Fibroblast of lung (primary cell): ENCODE measurements at places on chromosomes 12 and 14. TPM values are rescaled to one million over a fixed set of nuclear protein-coding genes. Genes with fewer than 3 reads are reported as not detected.

Gene STON2
- total RNA-seq: 34.9 and 52.5 TPM in 2 replicates

GRCh38 chr14:39318574-39318973 lies 84.9 kb downstream of the MIA2 start:
- no peak overlapping the region for H3K4me3 ChIP-seq
- no peak for DNase-seq
- H3K27me3 ChIP-seq: no peaks in the 10 kb centered on the region
- no peaks in the 10 kb centered on the region for H3K4me1 ChIP-seq
- no peaks in the 10 kb centered on the region for H3K36me3 ChIP-seq
- no peak overlapping the region for H3K27ac ChIP-seq

DNA sequence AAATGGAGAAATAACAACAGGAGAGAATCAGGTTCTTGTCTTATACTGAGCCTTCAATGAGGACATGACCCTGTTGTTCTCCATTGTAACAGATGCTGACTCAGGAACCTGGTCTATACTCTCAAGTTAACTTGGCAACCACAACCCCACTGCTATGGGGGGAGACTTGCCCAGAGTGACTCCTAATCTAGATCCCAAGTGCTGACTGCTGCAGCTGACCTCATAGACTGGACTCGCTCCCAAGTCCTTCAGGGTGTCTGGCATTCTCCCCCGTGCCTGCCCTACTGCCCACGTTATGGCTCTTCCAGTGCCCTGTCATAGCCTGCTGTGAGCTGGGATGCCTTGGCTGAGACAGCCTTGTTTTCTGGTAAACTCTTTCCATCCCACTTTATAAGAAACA lies 37.1 kb downstream of the NID2 start:
- H3K27ac ChIP-seq: peak overlapping the region; percentile 70
- peaks cover 31% of the 10 kb centered on the region for H3K4me1 ChIP-seq
- H3K36me3 ChIP-seq: peaks cover 20% of the 10 kb centered on the region
- H3K4me3 ChIP-seq: no peak overlapping the region
- no peaks in the 10 kb centered on the region for H3K27me3 ChIP-seq

DNA sequence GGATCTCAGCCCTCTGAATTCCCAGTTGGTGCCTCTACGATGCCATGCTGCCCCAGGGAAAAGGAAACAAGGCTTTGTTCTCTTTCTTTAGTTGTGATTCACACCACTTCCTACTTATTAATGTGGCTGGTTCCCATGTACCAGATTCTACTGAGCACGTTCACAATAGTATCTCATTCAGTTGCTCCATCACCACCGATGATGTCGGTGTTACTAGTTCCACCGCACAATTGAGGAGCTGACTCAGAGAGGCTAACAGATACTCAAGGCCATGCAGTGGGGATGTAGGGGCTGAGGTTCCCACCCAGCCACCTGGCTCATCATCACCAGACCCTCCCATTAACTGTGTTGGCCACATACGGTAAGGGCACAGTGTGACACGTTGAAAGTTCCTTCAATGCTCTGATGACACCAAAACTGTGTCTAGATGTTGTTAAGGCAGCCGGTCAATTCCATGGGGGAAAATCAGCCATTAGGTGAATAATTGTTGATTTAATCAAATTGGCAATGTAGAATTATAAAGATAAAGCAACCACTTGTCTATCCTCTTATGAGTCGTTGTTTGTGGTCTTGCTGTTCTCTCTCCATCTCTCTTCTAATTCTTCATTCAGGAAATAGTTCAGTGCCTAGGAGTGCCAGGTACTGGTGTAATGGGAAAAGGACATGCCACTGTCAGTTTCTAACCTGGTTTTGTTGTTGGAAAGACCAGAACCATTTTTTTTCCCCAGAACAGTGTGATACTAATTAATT lies 244.2 kb upstream of the CRY1 start:
- DNase-seq: no peak
- H3K36me3 ChIP-seq: no peaks in the 10 kb centered on the region
- H3K4me1 ChIP-seq: no peaks in the 10 kb centered on the region
- no peaks in the 10 kb centered on the region for H3K27me3 ChIP-seq

DNA sequence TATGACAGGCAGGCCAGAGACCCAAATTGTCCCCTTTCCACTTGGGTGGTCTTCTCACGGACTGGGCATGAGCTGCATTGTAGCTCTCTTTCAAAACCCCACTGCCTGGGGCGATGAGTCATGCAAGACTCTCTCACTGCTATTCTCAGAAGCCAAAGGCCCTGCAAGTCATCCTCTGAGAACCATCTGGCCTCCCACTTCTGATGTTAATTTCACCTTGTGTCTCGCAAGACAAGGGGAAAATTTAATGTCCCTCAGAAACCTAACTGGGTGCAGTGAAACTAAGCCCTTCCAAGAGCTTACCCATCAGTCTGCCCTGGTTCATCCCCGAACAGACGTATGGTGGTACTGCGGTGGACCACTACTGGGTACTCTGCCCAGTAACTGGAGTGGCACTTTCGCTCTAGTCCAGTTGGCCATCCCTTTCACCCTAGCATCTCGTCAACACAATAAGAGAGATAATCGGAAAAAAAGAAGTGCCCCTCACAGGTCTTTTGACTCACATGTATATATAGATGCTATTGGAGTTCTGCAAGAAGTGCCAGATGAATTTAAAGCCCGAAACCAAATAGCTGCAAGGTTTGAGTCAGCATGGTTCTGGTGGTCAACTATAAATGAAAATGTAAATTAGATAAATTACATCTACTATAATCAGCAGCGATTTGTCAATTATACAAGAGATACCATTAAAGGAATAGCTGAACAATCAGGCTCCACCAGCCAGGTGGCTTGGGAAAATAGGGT lies 31.3 kb upstream of the LALBA start:
- no peaks in the 10 kb centered on the region for H3K27me3 ChIP-seq
- no peaks in the 10 kb centered on the region for H3K36me3 ChIP-seq
- no peaks in the 10 kb centered on the region for H3K4me1 ChIP-seq

GRCh38 chr14:73372529-73372928 lies 85.8 kb downstream of the NUMB start:
- no peak overlapping the region for H3K4me3 ChIP-seq
- H3K4me1 ChIP-seq: no peaks in the 10 kb centered on the region
- H3K36me3 ChIP-seq: no peaks in the 10 kb centered on the region
- no peaks in the 10 kb centered on the region for H3K27me3 ChIP-seq

Gene GMFB
- total RNA-seq: 85.3 and 85.5 TPM in 2 replicates

Gene AQP6
- under 0.01 and 0.17 TPM in 2 replicates for total RNA-seq

- H3K27me3 ChIP-seq: no peaks in the 10 kb centered on the region
- no peak overlapping the region for H3K4me3 ChIP-seq
These were observed 22.7 kb downstream of the POLE start for GRCh38 chr12:132664206-132665148.

- H3K4me3 ChIP-seq: no peak overlapping the region
- DNase-seq: no peak
- H3K36me3 ChIP-seq: no peaks in the 10 kb centered on the region
- no peaks in the 10 kb centered on the region for H3K27me3 ChIP-seq
These were observed 13.1 kb upstream of the ABCD2 start for GRCh38 chr12:39632670-39633069.

DNA sequence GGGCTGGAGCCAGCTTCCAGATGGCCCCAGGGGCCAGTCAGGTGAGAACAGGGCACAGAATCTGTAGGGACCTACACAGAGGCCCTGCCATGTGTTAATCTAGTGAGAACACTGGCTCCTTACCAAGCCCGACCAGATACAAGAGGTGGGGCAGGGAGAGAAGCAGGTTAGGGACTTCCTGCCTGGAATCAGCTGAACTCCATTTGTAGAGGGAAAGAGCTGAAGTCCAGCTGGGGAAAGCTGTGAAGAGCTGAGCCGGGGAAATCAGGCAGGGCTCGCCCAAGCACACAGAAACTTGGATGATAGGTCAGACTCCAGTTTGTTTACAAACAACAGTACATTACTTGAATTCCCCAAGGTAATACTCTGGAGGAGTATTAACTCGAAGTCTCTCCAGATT lies 46.7 kb downstream of the PTGER2 start:
- H3K27ac ChIP-seq: no peak overlapping the region
- H3K27me3 ChIP-seq: no peaks in the 10 kb centered on the region
- H3K36me3 ChIP-seq: no peaks in the 10 kb centered on the region
- peaks cover 11% of the 10 kb centered on the region for H3K4me1 ChIP-seq
- DNase-seq: no peak

GRCh38 chr14:37587881-37588666 lies 7.0 kb downstream of the FOXA1 start:
- no peaks in the 10 kb centered on the region for H3K36me3 ChIP-seq
- H3K27me3 ChIP-seq: peaks cover 91% of the 10 kb centered on the region
- H3K4me1 ChIP-seq: no peaks in the 10 kb centered on the region
- DNase-seq: no peak

DNA sequence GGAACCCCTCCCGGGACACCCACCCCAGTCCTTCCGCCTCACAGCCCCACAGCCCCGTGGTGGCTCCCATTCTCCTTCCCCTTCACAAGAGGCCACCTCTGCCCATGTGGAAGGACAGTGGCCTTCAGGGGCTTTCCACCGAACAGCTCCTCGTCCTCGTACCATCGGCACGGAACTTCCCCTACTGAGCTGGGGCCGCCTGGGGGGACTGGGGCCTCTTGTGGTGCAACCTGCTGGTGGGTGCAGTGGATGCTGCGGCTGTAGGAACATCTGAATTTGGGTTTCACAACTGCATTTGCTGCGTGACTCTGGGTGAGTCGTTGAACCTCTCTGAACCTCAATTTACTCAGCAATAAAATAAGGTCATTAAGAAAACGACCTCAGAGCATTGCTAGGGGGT lies 50.9 kb downstream of the RFLNA start:
- no peak for DNase-seq
- H3K27me3 ChIP-seq: no peaks in the 10 kb centered on the region
- no peak overlapping the region for H3K4me3 ChIP-seq

Gene TRPV4
- total RNA-seq: 0.51 and 0.66 TPM in 2 replicates

GRCh38 chr12:69342421-69342820 lies 5.8 kb upstream of the LYZ start:
- DNase-seq: no peak
- no peak overlapping the region for H3K4me3 ChIP-seq
- no peaks in the 10 kb centered on the region for H3K36me3 ChIP-seq
- peaks cover 11% of the 10 kb centered on the region for H3K27me3 ChIP-seq

DNA sequence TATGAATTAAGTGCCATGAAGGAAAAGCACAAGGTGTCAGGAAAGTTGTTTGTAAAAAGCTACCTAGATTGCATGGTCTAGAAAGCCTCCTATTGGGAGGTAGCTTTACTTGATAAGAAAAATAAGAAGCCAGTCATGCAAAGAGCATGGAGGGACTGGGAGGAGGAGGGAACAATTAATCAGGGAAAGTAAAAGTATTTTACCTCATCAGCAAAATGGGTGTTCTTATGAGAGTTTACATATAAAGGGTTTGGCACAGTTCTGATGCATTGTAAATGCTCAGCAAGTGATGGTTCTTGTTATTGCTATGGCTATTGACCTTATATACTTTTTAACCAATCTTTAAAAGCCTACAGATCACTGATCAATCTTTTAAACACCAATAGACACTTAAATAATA lies 17.0 kb upstream of the TSPAN8 start:
- no peaks in the 10 kb centered on the region for H3K27me3 ChIP-seq
- no peak overlapping the region for H3K27ac ChIP-seq
- no peaks in the 10 kb centered on the region for H3K4me1 ChIP-seq
- no peaks in the 10 kb centered on the region for H3K36me3 ChIP-seq
- DNase-seq: no peak

Gene FRMD6
- 157 and 200 TPM in 2 replicates for total RNA-seq

Gene CLEC1A
- not detected in 2 replicates for total RNA-seq

DNA sequence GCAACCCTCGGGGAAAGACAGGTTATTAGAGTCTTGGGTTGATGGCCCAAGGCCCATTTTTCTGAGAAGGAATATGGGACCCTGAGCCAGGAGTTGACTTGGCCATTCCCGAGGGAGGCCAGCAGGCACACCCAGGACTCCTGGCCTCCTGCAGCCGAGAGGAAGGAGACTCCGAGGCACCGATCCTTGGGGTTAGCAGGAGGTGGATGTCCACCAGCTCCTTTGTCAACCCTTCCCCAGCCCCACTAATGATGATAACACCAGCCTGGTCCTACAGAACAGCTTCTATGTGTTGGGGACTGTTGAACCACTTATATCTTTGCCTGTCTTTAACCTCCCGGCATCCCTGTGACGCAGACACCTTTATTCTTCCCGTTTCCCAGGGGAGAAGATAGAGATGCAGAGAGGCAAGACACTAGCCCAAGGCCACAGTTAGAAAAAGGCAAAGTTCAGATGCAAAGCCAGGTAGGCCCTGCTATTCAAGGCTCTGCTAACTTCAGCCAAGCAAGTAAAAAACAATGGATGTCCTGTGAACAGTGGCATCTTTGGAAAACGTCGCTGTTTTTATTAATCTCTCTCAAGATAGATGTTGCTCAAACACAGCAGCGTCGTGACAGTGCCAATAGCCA lies 767.3 kb upstream of the TBX3 start:
- no peak overlapping the region for H3K27ac ChIP-seq
- H3K27me3 ChIP-seq: no peaks in the 10 kb centered on the region
- no peaks in the 10 kb centered on the region for H3K36me3 ChIP-seq
- no peak for DNase-seq
- no peaks in the 10 kb centered on the region for H3K4me1 ChIP-seq

- no peak overlapping the region for H3K4me3 ChIP-seq
- H3K4me1 ChIP-seq: no peaks in the 10 kb centered on the region
- H3K27me3 ChIP-seq: no peaks in the 10 kb centered on the region
- no peaks in the 10 kb centered on the region for H3K36me3 ChIP-seq
- no peak overlapping the region for H3K27ac ChIP-seq
These were observed 455.3 kb downstream of the NPAS3 start for GRCh38 chr14:33393895-33394368.

DNA sequence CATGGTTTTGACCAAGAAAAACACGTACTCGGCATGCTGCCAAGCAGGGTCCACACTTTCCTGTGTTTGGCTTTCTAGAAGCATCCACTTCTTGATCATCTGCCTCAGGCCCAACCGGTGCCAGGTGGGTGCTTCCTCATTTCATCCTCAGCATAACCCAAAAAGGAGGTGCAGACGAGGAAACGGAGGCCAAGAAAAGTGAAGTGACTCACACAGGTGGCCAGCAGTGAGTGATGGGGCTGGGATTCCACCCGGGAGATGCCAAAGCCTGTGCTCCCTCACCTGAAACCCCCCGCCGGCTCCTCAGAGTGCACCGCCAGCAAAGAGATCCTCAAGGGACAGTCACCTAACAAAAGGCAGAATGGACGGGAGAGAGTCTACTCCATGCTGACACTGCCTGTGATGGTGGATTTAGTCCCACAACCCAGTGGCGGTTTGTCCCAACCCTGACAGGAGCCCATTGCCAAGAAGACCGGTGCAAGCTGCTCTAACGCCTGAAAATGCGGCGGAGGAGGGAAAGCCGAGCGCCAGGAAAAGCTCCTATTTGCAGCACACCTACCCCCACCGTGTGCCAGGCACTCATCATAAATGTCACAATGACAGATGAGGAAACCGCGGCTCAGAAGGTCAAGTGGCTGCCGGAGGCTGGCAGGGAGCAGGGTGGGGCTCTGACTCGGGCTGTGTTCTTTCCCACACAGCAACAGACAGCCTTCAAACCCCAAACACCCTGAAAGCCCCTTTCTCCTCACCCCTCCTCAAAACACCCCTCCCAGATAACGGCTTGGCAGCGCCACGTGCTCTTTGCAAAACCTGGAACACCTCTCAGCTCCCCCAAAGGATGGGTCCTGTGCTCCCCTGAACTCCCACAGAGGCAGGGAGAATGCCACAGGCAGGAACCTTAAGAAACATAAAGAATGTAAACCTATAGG lies 18.8 kb downstream of the BCL11B start:
- H3K27me3 ChIP-seq: no peaks in the 10 kb centered on the region
- no peak overlapping the region for H3K27ac ChIP-seq
- no peak overlapping the region for H3K4me3 ChIP-seq
- H3K4me1 ChIP-seq: no peaks in the 10 kb centered on the region
- no peak for DNase-seq
